ENCODE measurements at places on chromosomes 6 and 20.

DNA sequence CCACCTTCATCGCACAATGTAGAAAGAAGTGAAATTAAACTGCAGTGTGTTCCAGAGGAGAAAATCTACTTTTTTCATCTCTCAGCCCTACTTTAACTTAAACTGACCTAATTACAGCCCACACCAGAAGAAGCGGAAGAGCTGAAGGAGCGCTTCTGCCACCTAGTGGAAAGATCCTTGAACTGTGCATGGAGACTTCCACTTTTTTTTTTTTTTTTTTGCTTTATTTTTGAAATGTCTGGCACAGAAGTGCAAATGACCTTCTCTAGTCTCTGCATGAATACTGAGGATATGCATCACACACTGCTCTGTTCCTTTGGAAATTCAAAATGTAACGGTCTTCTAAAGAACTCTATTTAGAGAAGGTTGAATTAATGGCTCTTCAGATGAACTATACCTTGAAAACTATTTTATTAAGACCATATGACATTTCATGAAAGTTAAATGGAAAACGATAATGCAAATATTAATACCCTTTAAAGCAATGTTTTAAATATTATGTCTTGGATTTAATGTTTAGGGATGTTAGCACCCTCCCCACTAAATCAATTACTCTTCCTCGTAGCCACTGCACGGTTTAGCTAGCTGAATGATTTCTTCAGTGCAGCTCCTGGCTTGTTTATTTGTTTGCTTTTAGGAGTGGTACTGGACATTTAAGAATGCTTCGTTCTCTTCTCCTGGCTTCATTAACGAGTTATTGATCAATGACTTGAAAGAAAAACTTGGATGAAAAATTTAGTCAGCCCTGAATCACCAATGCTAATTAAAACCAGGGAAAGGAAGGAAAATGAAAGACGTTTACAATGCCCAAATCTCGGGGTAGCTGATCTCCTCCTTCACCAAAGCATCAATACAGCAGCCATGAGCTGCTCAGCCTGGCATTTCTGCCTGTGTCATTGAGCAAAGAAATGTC, 569.6 kb upstream of the GJE1 start:
- peak; percentile 43 for DNase-seq

- DNase-seq, result peak; percentile 70
Observed at GRCh38 chr20:25058051-25058846, at the start of gene ACSS1. TSS of gene ACSS1 (minus strand) at chr20:25058139. CDS start at chr20:25058102, 37 bp downstream.

- no peak for DNase-seq
Observed at GRCh38 chr6:138818496-138819194, 22.8 kb downstream of the ECT2L start.

DNA sequence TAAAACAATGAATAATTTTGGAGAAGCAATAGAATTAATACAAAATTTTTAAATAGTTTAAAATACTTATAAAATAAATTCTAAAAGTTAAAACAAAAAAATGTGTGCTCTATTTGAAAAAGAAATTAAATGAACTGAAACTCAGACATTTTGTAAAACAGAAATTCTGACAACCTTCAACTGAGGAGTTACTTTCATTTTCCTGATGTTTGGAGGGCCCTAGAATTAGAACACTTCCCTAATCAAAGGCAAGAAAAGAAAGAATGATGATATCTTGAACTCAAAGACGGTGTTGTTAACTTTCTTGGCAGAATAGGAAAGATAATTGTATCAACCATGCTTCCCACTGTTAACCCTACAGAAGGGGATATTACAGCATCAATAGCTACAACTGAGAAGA, 27.9 kb downstream of the SNX14 start:
- DNase-seq, result no peak
